ENCODE measurements at places on chromosomes 1 and 21. TPM values are rescaled to one million over a fixed set of nuclear protein-coding genes. Genes with fewer than 3 reads are reported as not detected.

DNA sequence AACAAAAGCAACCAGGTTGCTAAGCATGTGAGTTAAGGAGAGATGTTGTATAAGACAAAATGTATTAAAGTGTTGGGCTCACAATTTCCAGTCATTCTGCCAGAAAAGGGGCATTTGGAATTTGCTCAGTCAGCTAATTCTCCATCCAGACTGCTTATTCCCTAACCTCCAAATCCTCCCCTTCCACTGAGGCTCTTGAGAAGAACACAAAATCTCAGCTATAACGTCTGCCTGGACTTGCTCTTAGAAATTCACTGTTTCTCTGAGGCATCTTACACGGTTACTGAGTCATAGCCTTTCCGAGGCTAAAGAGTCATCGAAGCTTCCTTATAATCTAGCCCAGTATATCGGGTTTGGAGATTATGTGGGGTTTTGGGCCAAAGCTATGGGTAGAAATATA lies 548.2 kb upstream of the ADGRL4 start:
- no peak for DNase-seq

DNA sequence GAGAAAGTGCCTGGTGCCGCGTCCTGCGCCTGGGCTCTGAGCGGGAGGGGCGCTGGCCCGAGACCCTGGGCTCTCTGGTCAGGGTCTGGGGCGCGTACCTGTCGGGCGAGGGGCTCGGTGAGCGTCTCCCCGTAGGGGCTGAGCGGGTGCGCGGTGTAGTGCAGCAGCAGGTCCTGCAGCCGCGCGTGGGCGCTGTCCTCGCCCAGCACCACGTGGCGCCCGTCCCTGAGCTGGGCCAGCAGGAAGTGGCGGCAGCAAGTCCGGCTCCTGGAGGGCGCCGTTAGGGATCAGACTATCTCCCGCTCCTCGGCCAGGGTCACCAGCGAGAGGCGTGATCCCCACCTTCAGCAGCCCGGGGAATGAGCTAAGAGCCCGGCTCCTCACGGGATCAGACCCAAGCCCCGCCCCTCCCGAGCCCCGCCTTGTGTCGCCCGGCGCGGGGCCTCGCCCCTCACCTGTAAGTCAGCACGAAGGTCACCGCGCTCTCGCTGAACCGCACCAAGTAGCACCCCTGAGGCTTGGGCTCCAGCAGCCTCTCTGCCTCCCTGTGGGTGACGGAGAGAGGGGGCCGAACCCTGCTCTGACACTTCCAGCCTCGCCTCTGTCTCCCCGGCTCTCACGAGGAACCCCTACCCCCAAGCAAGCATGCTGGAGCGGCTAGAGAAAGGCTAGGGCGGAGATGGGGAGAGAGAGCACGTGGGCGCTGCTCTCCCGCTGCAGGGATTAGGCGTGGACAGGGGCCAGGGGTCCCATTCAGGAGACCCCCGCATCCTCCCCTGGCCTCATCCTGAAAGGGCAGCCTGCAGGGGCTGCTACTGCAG lies 2.7 kb downstream of the SH2D2A start:
- DNase-seq, result peak; percentile 88

Gene ANKRD34A
- 0.62 TPM for total RNA-seq

Gene LYPD8
- total RNA-seq, result not detected

- no peak for DNase-seq
These were observed 159.0 kb upstream of the IGSF21 start for GRCh38 chr1:17948594-17948993.

DNA sequence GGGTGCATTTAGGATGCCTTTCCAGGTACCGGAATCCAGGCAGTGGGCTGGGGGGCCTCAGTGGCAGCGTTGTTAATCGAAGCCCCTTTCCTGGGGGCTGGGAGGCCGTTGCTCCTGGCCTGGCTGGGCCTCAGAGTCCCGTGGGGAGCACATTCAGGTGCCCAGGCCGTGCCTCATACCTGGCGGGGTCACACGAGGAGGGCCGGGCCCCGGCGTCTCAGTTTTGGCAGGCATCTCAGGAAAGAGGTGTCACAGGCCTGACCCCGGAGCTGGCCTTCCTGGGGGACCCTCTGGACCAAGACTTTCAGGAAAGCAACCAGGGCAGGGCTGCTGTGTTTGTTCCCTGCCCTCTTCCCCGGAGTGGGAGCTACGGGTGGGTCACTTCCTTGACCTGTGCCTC lies 4.1 kb downstream of the NBL1 start:
- no peak for DNase-seq

- no peak for DNase-seq
These were observed 100.4 kb downstream of the SPATA6 start for GRCh38 chr1:48371598-48371997.

GRCh38 chr1:21586846-21587601 lies 77.8 kb downstream of the ALPL start:
- no peak for DNase-seq
